Activated CD4-positive, alpha-beta T cell treated with anti-CD3 and anti-CD28 coated beads for 36 hours (primary cell): ENCODE measurements at places on chromosomes 12 and 14. TPM values are rescaled to one million over a fixed set of nuclear protein-coding genes. Genes with fewer than 3 reads are reported as not detected.

GRCh38 chr12:85266356-85266755, 13.7 kb upstream of the ALX1 start:
- no peaks in the 10 kb centered on the region for H3K36me3 ChIP-seq
- no peaks in the 10 kb centered on the region for H3K27me3 ChIP-seq
- no peak for DNase-seq
- H3K4me1 ChIP-seq, result no peaks in the 10 kb centered on the region
- H3K27ac ChIP-seq, result no peak overlapping the region

DNA sequence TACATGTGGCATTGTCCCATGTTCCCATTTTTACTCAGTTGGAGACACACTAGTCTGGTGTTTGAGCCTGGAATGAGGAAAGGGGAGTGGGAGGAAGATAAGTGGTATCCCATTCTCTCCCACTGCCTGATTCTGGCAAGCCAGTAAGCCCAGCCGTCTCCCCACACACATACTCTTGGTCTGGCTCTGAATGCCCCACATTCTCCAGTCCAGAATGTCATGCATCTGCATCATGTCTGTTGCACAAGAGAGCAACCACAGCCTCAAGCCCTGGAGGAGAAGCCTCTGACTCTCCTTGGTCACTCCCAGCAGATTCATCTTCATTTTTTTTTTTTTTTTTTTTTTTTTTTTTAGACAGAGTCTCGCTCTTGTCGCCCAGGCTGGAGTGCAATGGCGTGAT, 48.0 kb downstream of the DRAM1 start:
- no peak for DNase-seq
- peaks cover 3% of the 10 kb centered on the region for H3K27me3 ChIP-seq
- no peaks in the 10 kb centered on the region for H3K4me1 ChIP-seq

DNA sequence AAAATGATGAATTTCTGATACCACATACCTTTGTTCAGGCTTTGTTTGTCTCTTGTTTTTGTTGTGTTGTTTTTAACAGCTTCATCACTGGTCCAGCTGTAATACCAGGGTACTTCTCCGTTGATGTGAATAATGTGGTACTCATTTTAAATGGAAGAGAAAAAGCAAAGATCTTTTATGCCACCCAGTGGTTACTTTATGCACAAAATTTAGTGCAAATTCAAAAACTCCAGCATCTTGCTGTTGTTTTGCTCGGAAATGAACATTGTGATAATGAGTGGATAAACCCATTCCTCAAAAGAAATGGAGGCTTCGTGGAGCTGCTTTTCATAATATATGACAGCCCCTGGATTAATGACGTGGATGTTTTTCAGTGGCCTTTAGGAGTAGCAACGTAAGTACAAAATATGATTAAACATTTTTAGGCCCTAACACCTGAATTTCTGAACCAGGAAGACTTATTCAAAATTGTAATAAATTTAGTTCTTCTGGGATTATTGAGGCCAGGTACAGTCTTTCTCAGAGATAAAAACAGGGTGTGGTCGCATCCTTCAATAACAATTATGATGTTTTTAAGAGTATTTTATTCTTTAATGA, 22.4 kb downstream of the RXYLT1 start:
- peaks cover 4% of the 10 kb centered on the region for H3K36me3 ChIP-seq
- no peak overlapping the region for H3K4me3 ChIP-seq
- DNase-seq, result no peak
- H3K27me3 ChIP-seq, result no peaks in the 10 kb centered on the region

OR6C76 gene
- total RNA-seq, result not detected

SNX6 gene
- total RNA-seq, result 77.3 TPM

ACOT6 gene
- 0.18 TPM for total RNA-seq

DNA sequence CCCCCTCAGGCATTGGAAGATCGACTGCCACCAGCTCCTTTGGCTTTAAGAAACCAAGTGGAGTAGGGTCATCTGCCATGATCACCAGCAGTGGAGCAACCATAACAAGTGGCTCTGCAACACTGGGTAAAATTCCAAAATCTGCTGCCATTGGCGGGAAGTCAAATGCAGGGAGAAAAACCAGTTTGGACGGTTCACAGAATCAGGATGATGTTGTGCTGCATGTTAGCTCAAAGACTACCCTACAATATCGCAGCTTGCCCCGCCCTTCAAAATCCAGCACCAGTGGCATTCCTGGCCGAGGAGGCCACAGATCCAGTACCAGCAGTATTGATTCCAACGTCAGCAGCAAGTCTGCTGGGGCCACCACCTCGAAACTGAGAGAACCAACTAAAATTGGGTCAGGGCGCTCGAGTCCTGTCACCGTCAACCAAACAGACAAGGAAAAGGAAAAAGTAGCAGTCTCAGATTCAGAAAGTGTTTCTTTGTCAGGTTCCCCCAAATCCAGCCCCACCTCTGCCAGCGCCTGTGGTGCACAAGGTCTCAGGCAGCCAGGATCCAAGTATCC, 288.7 kb downstream of the NAV3 start:
- H3K4me3 ChIP-seq, result no peak overlapping the region
- no peak overlapping the region for H3K27ac ChIP-seq
- H3K4me1 ChIP-seq, result no peaks in the 10 kb centered on the region
- no peaks in the 10 kb centered on the region for H3K36me3 ChIP-seq
- H3K27me3 ChIP-seq, result no peaks in the 10 kb centered on the region
- DNase-seq, result no peak

LHX5 gene
- not detected for total RNA-seq

DNA sequence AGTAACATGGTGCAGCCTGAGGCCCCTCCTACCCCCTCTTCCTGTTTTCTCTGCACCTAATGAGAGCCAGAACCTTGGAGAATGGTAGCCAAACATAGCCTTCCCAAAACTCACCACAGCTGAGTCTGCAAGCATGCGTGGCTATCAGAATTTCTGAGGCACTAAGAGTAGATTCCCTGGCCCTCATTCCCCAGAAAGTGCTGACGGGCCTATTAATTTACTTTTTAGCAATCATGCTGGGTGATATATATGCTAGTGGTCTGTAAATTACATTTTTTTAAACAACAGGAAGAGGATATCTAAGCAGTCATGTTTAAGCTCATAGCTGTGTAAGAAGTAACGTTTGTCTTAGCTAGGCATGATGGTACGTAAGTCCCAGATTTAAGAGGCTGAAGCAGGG, 30.4 kb downstream of the KANSL2 start:
- no peaks in the 10 kb centered on the region for H3K4me1 ChIP-seq
- no peak for DNase-seq
- peak overlapping the region; percentile 47 for H3K27ac ChIP-seq
- no peak overlapping the region for H3K4me3 ChIP-seq
- H3K27me3 ChIP-seq, result no peaks in the 10 kb centered on the region
- peaks cover 47% of the 10 kb centered on the region for H3K36me3 ChIP-seq

GRCh38 chr14:85873006-85873405, 343.1 kb downstream of the FLRT2 start:
- no peak for DNase-seq
- no peak overlapping the region for H3K27ac ChIP-seq
- H3K4me3 ChIP-seq, result no peak overlapping the region
- H3K4me1 ChIP-seq, result no peaks in the 10 kb centered on the region
- no peaks in the 10 kb centered on the region for H3K36me3 ChIP-seq

DNA sequence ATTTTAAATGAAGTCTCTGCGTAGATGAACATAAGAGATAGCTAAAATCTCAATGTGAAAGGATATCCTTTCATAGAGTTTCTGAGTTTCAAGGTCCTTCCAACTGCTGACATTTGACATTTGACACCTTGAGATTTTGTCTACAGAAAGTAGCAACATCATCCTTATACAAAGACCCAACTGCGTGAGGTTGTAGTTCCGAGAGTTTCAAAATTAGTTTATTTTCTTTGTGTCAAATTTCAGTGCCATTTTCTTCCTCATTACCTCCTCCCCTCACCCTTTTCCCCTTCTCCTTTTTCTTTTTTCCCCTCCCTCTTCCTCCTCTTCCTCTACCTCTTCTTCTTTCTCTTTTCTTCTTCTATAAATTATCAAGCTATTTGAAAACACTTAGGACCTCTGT, 26.9 kb upstream of the BATF start:
- H3K27me3 ChIP-seq, result no peaks in the 10 kb centered on the region
- no peak for DNase-seq
- H3K27ac ChIP-seq, result peak overlapping the region; percentile 57
- H3K36me3 ChIP-seq, result no peaks in the 10 kb centered on the region
- H3K4me1 ChIP-seq, result peaks cover 62% of the 10 kb centered on the region
- no peak overlapping the region for H3K4me3 ChIP-seq

DNA sequence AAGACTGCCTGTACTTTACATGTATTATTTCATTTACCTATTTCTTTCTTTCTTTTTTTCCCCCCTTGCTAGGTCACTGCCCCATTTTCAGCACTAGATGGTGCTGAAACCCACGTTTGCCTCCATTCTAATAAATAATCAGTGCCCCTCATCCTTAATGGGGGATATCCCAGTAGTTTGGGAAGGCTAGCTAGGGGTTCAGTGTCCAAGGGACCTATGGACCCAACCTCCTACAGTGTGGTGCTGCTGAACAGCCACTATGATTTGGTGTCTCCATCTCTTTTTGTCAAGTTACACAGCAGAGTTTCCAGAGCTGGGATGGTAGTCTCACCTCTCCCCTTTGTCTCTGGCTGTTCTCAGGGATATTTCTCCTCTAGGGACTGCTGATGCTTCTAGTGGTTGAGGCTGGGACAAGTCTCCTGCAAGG, 6.5 kb upstream of the HCFC2 start:
- H3K4me3 ChIP-seq, result no peak overlapping the region
- no peak for DNase-seq
- no peaks in the 10 kb centered on the region for H3K36me3 ChIP-seq

C12orf56 gene
- not detected for total RNA-seq

DNA sequence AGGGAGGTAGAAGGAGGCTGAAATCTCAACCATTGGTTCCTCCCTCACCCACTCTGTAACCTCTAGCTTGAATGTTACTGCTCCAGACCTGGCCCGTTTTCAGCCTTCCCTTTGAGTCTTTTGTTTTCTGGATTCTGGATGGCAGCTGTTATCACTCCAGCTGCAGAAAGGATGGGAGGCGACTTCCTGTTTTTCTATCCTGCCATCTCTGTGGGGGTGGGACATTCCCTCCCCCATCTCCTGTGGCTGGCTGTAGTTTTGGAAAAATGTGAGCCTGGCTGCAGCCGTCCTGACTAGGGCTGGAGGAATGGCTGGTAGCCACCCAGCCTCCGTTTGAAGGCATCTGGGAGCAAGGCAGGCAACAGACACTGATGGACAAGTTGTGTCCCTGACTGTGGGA, 2.9 kb upstream of the PPFIBP1 start:
- no peak for DNase-seq
- H3K4me3 ChIP-seq, result no peak overlapping the region
- no peak overlapping the region for H3K27ac ChIP-seq
- peaks cover 19% of the 10 kb centered on the region for H3K4me1 ChIP-seq
- peaks cover 28% of the 10 kb centered on the region for H3K27me3 ChIP-seq

TMEM30B gene
- 2.1 TPM for total RNA-seq

- no peaks in the 10 kb centered on the region for H3K27me3 ChIP-seq
- H3K4me3 ChIP-seq, result no peak overlapping the region
- no peak for DNase-seq
- no peaks in the 10 kb centered on the region for H3K36me3 ChIP-seq
- H3K27ac ChIP-seq, result no peak overlapping the region
Observed at GRCh38 chr14:55745906-55746305, 165.9 kb downstream of the KTN1 start.

DNA sequence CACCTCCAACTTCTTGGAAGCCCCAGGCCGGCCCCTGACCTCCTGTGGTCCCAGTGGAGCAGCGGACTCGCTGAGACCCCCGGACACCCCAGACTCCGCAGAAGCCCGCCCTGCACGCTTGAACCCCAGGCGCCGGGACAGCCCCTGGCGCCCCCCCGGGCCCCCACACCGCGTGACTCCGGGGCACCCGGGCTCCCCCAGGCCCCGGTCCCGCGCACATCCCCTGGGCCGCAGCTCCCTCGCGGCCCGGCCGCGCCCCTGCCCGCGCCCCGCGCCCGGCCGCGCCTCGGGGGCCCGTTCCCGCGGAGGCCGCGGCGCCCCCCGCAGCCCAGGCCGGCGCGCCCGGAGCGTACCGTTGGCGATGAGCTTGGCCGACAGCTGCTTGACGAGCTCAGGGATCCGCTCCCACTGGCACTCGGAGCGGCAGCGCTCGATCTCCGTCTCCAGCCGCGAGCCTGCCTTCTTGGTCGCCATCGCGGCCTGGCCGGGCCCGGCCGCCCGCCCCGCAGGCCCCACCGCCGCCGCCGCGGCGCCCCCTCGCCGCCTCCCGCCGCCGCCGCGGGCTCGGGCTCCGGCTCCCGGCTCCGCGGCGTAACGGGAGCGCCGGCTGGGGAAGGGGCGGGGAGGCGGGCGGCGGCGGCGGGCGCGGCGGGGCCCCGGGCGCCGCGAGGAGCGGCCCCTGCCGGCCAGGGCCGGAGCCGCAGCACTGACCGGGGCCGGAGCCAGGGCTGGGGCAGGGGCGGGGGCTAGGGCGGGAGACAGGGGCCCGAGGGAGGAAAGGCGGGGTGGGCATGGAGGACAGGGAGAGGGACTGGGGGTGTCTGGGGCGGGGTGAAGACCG, at the start of gene TTC7B:
TSS of gene TTC7B (minus strand) at position 609 of the 841 bp plus-strand sequence. CDS start at position 474, 135 bp downstream.
- H3K4me1 ChIP-seq, result peaks cover 5% of the 10 kb centered on the region
- peak within 1 kb of the TSS; percentile 61 for H3K4me3 ChIP-seq
- H3K36me3 ChIP-seq, result no peaks in the 10 kb centered on the region
- peak; percentile 51 for DNase-seq
- H3K27ac ChIP-seq, result peak within 1 kb of the TSS; percentile 15
- H3K27me3 ChIP-seq, result peaks cover 11% of the 10 kb centered on the region

- peaks cover 86% of the 10 kb centered on the region for H3K4me1 ChIP-seq
- DNase-seq, result peak; percentile 66
- peaks cover 5% of the 10 kb centered on the region for H3K36me3 ChIP-seq
- H3K27ac ChIP-seq, result peak overlapping the region; percentile 72
Observed at GRCh38 chr14:68283378-68284123, 464.0 kb downstream of the RAD51B start.

DNA sequence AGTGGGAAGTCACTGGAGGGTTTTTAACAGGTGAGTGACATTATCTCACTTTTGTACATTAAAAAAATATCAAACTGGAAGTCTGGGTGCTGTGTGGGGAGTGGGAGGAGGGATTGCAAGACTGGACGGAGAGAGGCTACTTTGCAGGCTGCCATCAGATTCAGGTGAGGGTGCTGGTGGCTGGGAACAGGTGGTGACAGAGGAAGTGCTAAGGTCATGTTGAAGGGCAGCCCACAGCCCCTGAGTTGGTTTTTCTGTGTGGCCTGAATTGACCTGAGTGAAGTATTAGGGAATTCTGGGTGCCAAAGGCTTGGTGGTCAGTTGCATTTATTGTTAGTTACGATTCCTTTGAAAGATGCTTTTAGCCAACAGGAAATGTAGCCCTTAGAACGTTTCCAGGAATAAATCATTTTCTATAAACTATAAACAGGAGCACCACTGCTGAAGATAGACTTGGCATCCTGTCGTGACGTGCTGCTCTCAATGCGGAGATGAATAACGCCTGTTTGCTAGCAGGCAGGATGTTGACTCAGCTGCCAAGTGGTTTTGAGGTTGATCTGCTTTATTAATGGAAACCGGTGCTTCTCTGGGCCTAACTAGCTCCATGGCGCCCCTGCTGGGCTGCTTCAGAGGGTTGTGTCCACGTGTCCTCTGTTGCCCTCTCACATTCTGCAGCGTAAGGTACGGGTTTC, 707.5 kb upstream of the TMEM132C start:
- H3K36me3 ChIP-seq, result peaks cover 2% of the 10 kb centered on the region
- H3K27ac ChIP-seq, result peak overlapping the region; percentile 85
- H3K4me1 ChIP-seq, result peaks cover 21% of the 10 kb centered on the region
- DNase-seq, result peak; percentile 91

MTRFR gene
- total RNA-seq, result 31.1 TPM
